Right ventricle myocardium superior (tissue), 1 donor: ENCODE measurements at places on chromosomes 2 and 18. TPM values are rescaled to one million over a fixed set of nuclear protein-coding genes. Genes with fewer than 3 reads are reported as not detected.

PCARE gene
- 0.67 TPM for total RNA-seq

CD302 gene
- total RNA-seq: 19.7 TPM

POTEJ gene
- total RNA-seq: not detected

UGT1A3 gene
- total RNA-seq: not detected

DNA sequence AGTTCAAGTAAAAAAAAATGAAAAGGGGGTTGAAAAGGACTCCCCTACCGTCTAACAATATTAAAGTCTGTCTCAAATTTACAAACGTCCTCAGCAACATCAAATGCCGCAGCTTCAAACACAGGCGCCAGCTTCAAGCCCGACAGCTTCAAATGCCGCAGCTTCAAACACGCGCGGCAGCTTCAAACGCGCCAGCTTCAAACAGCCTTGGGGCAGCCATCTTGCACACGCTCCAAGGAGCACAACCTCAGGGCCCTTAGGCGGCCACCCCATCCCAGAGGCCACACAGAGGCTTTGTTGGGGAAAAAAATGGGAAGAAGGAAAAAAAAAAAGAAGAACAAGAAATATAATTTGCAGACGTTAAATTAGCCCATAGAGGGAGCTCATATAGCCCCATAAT, 244.4 kb upstream of the VRK2 start:
- no peak for DNase-seq

GRCh38 chr2:169493360-169493759, 14.1 kb downstream of the BBS5 start:
- no peak for DNase-seq

ZNF892 gene
- total RNA-seq: 2.9 TPM
